Left kidney (tissue), 8 donors: ENCODE measurements at places on chromosomes 2 and 18.

- no peak for DNase-seq
Measured at GRCh38 chr2:174673440-174673839, 75.8 kb upstream of the WIPF1 start.

- no peak for DNase-seq
Measured at GRCh38 chr2:41941831-41942230, 106.0 kb upstream of the PKDCC start.

DNA sequence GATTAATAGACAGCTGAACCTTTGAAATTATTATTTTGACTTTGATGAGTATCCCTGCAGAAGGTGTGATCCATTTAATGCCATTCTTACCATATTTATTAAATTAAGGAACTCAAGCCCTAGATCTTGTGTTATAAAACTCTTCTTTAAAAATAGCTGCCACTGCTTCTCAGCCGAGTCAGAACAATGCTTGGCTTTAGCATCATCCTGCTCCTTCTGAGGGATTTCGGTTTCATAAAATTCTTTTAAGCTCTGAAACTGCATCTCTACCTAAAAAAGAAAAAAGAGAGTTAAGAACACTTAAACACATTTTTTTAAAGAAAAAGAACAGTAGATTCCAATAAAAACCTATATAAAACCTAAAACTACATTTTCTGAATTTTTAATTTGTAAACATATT is 70.7 kb upstream of the TTN start:
- no peak for DNase-seq

DNA sequence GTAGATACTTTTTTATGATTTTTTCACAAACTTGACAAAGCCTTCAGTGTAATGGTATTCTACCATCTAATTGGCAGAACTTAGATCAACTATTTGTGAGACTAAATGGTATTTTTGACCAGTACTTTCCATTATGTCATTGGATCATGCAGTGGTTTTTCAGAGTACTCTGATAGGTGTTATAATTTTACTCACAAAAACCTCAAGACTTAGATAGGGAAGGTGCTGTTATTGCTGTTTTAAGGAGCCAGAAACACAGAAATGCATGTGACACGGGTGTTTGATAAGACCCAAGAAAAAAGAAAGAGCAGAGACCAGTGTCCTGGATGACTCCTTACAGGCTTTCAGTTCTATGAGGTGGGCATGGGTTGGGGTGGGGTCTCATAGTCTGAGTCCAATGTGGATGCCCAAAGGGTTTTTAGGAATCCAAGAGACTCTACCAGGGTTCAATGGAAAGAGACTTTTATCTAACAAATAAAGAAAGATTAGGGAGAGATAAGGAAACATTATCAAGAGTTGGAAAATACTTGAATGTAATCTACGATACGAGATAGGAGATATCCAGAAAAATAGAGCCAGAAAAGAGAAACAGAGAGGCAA is 31.3 kb downstream of the SP140 start:
- no peak for DNase-seq

DNA sequence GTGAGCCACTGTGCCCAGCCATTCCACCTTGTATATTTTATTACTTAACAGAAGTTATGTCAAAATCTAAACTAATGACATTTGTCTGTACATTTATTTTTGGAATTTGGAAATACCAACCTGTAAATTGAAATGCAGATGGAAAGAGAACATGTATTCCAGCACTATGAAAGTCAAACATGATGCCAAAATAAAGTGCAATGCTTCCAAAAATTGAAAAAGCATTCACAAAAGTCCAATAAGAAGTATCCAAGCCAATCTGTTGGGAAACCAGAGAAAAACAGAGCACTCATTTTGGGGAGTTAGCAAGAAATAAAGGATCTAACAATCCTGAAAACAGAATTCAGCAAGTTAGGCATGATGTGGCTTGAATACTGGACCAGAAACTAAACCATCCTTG is 30.3 kb upstream of the NARS1 start:
- DNase-seq = no peak

- DNase-seq = no peak
Measured at GRCh38 chr18:79410731-79411613, 15.2 kb downstream of the NFATC1 start.

GRCh38 chr2:192500550-192501200 is 305.9 kb upstream of the TMEFF2 start:
- peak; percentile 3 for DNase-seq

GRCh38 chr2:230895536-230896345 is 29.3 kb downstream of the GPR55 start:
- DNase-seq = no peak

GRCh38 chr18:13268158-13269012 is 49.8 kb downstream of the LDLRAD4 start:
- DNase-seq = no peak

DNA sequence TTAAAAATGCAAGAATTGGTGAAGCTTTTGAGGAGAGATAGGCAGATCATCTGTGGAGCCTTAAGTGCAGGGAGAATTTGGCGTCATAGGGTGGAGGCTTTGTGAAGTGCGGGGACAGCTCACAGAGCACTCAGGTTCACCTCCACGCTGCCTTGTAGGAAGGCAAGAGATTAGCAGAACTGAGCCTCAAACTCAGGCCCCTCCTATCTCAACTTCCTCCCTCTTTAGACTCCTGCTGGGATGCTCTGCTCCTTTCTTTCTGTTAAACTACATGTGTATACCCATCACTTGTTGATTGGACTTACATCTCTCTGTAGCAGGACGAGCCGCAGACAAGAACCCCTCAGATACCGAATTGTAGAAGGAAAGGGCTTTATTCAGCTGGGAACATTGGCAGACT is 422.2 kb downstream of the SETBP1 start:
- no peak for DNase-seq

DNA sequence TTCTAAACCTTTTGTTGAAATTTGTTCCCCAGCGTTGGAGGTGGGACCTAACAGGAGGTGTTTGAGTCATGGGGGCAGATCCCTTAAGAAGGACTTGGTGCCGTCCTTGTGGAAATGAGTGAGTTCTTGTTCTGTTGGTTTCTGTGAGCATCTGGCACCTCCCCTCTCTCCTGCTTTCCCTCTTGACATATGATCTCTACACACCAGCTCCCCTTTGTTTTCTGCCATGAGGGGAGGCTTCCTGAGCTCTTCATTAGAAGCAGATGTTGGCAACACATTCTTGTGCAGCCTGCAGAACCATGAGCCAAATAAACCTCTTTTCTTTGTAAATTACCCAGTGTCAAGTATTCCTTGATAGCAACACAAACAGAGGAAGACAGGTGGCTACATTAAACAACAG is 23.8 kb downstream of the NABP1 start:
- no peak for DNase-seq

- no peak for DNase-seq
Measured at GRCh38 chr2:205715831-205716525, 33.7 kb downstream of the NRP2 start.

- no peak for DNase-seq
Measured at GRCh38 chr2:168645696-168646338, 156.6 kb upstream of the NOSTRIN start.

DNA sequence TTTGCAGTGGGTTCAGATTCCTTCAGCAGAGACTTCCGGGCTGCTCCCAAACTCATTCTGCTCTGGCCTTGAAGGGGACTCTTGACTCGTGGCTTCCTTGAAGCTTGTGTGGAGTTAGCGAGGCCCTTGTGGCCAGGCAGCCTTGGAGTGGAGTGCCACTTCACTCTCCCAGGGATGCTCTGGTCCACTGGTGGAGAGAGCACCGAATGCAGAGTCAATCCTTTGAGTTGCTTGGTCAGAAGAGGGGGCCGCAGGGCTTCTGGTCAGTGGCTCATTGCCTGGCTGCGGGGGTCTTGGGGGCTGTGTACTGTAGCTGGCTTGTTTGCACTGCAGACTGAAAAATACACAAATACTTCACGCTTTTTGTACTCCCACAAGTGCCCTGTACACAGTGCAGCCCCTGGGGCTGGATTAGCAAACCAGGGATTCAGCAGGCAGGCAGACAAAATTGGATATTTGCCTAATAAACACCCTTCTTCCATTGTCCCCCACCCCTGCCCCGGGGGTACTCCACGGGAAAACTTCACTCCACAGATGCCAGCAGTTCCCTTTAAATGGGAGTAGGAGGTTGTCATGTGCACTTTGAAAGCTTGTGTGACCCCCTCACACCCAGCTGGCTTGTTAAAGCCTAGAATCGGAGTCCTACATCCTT is 3.2 kb downstream of the GLI2 start:
- no peak for DNase-seq

DNA sequence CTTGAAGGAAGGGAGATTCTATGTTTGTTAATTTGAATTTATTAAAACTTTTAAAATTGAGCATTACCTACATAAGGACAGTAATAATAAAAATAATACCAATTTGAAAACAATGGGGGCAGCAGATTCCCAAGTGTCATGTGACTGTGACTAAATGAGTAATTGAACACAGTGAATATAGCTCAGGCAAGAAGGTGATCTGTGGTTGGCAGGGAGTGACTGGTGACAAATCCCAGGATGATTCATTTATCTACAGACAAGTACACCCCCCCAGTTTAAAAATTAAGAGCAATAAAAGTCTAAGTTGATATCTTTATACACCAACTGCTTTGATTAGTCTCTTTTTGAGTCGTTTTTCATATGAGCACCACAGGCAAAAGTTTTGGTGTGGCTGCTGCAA is 299.5 kb downstream of the ARHGAP15 start:
- no peak for DNase-seq

DNA sequence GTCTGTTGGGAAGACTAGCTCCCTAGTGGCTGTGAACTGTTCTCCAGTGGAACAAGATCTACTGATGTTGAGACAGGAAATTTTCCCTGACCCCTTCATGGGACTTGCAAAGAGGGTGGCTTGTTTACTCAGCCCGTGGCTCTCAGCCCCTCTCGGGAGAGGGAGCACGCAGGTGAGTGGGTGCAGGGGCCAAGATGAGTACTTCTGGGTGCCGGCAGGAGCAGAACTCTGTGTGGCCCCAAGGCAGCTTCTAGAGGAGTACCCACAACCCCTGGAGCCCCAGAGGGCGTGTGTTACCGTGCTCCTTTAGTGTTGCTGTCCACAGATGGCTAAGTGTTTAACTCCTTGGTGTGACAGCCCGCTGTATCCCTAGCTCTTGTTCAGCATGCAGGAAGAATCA is 68.2 kb upstream of the CNGA3 start:
- no peak for DNase-seq
